COR-L47 (cell line): ENCODE measurements at places on chromosomes 5 and 9.

DNA sequence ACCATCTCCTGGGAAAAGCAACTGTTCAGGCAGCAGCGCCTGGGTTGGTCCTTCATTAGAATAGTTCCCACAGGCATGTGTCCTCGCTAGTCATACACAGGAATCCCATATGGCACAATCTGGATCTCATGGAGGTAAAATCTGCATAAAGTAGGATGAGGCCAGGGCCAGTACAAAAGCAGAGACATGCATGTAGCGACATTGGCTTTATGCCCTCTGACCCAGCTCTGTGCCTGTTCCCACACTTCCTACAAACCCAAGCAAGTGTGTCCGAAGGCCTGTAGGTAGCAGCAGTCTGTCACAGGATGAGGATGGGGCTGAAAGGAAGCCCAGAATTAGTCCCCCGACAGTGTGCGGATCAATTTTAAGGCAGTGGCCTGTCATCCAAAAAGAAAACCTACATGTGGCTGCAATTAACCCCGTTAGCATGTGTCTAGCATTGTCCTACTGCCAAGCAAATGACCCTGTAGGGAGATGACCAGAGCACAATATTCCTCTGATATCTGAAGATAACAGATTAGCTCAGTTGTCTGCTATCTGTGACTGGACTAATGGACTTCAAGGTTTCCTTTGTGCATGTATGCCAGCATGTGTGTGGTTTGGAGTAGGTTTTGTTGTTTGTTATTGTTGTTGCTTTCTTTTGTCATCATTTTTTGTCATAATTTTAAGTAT is 178.8 kb downstream of the TMEM161B start:
- DNase-seq, result no peak

- DNase-seq, result peak; percentile 88
Observed at GRCh38 chr5:31048282-31049270, 144.9 kb upstream of the CDH6 start.

DNA sequence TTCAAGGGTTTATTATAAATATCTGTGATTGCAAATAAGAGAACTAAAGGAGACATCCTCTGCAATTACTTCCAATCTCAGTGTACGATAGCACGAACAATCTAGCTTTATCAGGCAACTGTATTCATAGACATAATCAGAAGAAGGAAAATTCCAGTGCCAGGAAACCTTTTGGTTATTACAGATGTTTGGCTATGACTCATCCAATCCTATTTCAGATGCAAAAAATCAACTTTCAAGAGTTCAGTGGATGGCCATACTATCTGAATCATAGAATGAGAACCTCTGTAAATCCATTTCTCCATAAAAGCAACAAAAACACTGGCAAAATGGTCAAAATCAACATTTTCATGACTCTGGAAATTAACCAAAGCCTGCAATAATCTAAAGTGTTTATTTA is 37.9 kb downstream of the GAS1 start:
- DNase-seq, result no peak

GRCh38 chr9:81609782-81610739 is 79.3 kb downstream of the TLE1 start:
- no peak for DNase-seq

- no peak for DNase-seq
Observed at GRCh38 chr9:68493958-68494577, 46.6 kb downstream of the TMEM252 start.

DNA sequence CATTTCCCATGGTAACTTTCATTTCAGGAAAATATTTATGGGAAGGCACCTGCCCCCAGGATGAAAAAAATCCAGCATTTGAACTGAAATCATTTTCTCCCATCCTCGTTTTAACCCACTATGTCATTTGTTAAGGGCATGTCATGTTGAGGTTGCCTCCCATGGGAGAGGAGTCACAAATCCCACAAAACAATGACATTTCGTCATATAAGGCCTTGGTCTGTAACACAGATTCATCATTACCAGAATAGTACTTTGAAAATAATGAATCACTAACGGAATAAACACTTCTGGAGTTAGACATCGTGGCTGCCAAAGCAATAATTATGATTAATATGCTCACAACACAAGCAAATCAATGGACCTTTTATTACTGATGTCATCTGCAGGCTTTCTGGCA is 274.1 kb downstream of the NDUFS4 start:
- DNase-seq, result no peak

GRCh38 chr5:61252643-61252925 is 79.5 kb upstream of the ZSWIM6 start:
- no peak for DNase-seq

DNA sequence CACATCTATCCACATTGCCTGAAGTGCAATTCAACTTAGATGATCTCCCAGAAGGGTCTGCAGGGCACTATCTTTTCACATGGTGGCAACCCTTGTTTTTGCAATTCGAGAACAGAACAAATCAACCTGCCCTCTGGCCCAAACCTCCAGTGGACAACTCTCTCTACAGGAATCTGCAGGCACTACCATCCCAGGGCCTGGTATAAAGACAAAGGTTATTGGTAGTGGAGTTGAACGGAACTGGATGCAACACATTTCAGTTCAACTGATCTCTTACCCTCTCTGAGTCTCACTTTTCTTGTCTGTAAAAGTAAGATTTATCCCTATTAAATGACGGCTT is 153.2 kb upstream of the EGFLAM start:
- no peak for DNase-seq

- DNase-seq, result peak; percentile 23
Observed at GRCh38 chr9:124794902-124795491, 18.1 kb downstream of the OLFML2A start.

DNA sequence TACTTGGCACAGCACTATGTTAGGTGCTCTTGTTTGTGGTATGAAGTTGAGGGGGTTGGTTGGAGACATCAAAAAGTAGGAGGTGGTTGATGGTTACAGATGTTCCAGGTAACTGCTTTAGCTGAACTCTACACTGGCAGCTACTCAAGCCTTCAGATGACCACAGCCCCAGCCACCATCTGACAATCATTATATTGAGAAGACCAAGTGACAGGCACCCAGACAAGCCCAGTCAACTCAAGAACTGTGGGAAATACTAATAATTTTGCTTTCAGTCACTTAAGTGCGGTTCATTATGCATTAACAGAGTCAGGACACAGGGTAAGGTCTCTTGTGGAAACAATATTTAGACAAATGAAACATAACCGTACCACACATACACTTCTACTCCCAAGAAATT is 38.9 kb upstream of the SLIT3 start:
- DNase-seq, result no peak

- peak; percentile 24 for DNase-seq
Observed at GRCh38 chr9:35774907-35775635, 16.3 kb upstream of the NPR2 start.

DNA sequence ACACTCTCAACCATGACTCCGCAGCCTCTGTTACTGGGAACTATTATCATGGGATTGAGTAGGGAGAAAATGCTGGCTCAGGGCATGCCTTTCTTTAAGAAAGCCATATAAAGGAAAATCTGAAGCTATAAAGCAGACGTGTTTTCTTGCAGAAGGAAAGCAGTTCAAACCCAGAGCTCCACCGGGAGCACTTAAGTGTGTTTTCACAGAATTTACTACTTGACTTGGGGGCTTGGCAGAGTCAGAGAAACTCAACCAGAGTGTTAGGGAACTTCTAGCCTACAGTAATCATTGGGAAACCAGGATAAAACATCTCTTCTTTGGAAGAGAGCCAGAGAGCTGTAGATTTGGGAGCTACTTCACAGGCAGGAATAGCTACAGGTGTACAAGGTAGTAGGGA is 283.4 kb upstream of the ADRA1B start:
- no peak for DNase-seq

GRCh38 chr9:124062172-124062571 is 50.6 kb downstream of the LHX2 start:
- DNase-seq, result no peak

- DNase-seq, result no peak
Observed at GRCh38 chr5:178563621-178564020, 26.6 kb downstream of the COL23A1 start.

DNA sequence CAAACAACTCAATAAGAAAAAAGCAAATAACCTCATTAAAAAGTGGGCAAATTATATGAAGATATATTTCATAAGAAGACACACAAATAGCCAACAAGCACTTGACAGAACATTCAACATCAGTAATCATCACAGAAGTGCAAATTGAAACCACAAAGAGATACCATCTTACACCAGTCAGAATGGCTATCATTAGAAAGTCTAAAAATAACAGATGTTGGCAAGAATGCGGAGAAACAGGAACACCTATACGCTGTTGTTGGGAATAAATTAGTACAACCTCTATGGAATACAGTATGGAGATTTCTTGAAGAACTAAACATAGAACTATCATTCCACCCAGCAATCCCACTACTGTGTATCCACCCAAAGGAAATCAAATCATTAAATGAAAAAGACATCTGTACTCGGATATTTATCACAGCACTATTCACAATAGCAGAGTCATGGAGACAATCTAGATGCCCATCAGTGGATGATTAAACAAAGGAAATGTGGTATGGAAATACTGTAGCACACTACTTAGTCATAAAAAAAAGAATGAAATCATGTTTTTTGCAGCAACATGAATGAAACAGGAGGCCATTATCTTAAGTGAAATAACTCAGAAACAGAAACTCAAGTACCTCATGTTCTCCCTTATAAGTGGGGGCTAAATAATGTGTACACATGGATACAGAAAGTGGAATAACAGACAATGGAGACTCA is 106.8 kb upstream of the FST start:
- DNase-seq, result no peak

DNA sequence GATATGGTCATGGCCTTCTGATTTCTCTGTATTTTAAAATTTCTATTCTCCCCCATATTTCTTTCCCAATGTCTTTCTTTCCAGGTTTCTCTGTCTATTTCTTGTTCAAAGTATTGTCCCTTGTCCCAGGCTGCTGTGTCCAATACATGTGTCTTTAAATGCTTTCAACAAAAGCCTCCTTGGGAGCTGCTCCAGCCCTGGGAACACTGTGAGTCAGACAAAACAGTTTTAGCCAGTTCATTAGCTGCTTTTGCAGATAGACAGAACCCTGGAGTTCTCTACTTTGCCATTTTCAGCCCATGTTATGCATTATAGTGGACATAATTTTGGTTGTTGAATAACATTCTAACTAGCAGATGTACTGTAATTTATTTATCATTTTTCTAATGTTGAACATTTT is 20.5 kb upstream of the JAK2 start:
- no peak for DNase-seq

GRCh38 chr5:17655921-17656320 is 21.7 kb downstream of the TAF11L14 start:
- no peak for DNase-seq

GRCh38 chr9:87433853-87434252 is 63.8 kb upstream of the DAPK1 start:
- no peak for DNase-seq

- DNase-seq, result no peak
Observed at GRCh38 chr5:174665347-174665746, 59.0 kb upstream of the MSX2 start.

DNA sequence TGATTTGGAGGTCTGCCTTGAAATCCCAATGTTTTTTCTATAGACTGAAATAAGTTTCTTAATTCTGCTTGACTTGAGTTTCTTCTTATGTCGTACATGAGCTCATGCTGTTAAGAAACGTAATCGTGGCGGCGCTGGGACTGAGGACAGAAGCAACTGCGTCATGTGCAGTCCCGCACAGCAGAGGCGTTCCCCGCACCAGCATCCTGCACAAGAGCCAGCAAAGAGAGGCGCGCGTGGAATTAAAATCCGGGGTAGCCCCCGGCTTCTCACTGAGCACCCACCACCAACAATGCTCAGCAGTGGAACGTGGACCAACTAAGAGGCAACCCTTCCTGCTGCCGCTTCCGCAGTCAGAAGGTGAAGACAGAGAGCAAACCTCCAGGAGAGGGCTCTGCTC is 496.2 kb upstream of the ADAMTS16 start:
- no peak for DNase-seq

DNA sequence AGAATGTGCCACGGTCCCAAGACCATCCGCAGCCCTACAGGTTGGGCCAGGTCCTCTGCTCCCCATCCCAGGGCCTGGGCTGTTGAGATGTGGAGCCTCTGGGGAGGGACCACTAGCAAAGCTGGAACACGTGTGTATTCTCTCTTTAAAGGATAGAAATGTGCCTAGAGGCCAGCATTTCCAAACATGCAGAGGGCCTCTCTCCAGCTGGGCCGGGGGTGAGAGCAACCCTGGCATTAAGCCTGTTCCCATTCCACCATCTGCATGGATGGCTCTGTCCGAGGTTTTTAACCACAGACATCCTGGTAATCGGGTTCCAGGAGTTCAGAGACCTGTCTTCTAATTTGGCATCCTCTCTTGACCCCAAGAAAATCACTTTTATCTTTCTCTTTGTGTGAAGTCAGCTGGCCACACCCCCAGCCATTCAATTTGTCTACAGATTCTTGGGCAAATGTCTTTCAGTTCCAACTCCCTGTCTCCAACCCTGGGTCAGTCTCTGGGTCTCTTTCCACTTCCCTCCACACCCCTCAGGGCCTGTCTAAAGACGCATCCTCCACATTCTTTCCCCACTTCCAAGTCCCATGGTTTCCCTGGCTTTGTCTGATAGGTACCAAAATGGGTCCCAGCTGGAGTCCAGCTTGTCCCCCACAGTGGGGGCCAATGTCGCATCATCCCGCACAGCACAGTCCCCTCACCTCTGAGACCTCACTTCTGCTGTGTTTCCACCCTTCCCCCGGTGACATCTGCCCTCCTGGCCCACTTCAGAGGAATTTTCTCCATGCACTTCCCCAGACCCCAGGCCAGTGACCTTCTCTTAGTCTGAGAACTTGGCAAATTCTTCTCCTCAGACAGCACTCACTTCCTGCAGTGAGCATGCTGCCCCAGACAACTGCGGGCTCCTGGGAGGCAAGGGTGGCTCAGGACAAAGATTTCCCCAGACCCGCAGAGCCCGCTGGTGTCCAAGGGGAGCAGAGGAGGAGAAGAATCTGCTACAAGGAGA is 56.8 kb downstream of the PTPDC1 start:
- no peak for DNase-seq

DNA sequence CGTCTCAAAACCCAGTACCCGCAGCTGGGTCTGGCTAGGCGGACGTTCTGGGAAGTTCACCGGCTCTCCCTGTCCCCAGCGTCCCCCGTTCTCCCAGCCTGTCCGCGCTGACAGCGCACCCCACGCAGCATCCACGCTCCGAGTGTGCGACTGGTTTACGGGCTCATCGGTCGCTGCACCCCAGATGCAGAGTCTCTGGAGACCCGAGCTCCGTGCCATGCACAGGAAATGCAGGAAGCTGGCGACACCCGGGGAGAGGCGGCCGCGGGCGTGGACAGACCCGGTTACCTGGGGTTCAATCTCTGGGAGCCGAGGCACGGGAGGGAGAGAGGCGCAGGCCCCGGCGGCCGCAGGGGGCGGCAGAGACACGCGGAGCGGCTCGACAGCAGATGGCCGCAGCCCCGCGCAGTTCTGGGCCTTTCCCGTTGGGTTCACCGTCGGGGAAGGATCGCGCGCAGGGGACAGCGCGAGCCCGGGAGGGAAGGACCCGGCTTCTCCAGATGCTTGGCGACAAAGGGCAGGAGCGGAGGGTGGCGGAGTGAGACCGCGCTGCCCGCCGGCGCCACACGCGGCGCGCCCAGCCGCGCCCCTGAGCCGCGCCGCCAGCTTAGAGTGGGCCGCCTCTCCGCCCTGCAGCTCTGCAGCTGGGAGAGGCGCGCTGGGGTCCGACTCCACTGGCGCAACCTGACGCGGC is 558 bp downstream of the SHROOM1 start:
- peak; percentile 78 for DNase-seq
